Activated CD4-positive, alpha-beta T cell treated with anti-CD3 and anti-CD28 coated beads, Interleukin-2, Interleukin-4, amounts not matched to agents 100 ng/mL and 50 ng/mL, durations not matched to agents 16 hours and 8 hours (primary cell): ENCODE measurements at places on chromosomes 2 and 18.
A peak's percentile ranks its signal among the peaks of the same experiment; 100 is the strongest.

- peak; percentile 7 for DNase-seq
Measured at GRCh38 chr2:219997341-219997851, 370.0 kb downstream of the SLC4A3 start.

DNA sequence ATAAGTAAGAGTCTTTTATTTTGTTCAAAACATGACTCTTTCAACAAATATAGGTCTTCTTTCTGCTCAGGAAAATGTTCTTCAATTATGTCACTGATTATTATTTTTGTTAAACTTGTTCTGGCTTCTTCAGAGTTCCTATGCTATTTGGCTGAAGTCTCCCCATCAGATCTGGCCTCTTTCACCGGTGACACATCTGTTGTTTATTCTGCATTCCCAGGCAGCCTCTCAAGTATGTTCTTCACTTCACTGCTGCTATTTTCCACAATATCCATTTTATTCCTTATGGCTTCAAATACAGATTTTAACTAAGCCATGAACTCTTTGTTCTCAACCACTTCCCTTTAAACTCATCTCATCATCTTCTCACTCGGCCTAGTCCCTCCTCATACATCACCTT lies 45.7 kb downstream of the HDAC4 start:
- no peak for DNase-seq

DNA sequence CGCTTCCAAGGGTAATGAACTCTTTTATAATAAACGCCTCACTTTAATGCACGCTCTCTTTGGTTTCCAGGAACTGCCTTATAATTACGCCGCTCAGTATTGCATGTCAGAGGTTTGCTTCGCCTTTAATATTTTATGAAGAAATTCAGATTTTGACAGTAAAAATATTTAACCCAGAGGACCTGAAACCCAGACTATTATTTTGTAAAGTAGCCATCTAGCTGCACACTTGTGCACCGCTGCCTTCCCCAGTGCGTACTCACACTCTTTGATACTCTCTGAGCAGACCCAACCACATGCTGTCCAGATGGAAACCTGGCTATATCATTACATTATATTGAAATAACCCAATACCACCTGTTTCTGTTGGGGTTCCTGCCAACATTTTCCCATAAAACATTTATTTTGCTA lies 270.1 kb downstream of the C1D start:
- DNase-seq: no peak

DNA sequence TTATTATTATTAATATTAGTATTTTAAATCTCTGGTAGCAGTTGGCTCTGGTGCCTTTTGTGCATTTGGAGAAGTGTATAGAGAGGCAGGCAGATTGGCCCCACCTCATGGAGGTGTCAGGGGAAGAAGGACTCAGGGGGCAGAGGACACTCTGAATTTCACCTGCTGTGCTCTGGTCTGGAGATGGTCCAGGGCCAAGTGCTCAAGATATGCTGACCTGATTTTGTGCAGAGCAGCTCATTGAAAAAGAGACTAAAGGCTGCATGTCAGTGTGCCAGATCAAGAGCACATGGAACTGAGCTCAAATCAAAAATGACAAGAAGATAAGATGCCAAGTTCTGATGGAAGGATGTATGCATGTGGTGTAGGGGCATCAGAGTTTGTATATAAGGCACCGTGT lies 323.6 kb upstream of the TNP1 start:
- DNase-seq: no peak
